ENCODE measurements at places on chromosomes 1 and 21.

GRCh38 chr1:169648709-169649108 is 18.8 kb upstream of the SELP start:
- no peak for DNase-seq

GRCh38 chr1:16145030-16145661 is 10.7 kb downstream of the EPHA2 start:
- DNase-seq = no peak

DNA sequence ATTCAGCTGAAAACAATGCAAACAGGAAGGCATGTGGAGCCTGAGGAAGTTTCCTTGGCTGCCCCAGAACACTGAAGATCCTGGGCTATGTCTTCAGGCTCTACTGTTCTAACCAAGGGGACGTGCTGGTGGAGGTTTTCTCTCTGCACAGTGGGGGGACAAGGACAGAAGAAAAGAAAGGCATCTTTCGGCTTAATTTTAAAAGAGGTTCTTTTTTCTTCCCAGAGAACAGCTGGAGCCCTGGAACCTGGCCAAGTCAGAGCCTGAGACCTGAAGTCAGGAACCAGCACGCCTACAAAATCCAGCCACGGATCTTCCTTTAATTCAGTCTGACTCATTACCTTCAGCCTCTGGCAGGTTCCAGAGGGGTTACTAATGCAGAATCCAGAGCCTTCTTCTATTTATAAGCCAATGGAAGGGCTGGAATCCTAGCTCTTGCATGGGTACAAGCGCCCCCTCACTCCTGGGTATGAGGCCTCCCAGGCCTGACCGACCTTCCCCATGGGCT is 19.8 kb downstream of the CTNNBIP1 start:
- DNase-seq = no peak

DNA sequence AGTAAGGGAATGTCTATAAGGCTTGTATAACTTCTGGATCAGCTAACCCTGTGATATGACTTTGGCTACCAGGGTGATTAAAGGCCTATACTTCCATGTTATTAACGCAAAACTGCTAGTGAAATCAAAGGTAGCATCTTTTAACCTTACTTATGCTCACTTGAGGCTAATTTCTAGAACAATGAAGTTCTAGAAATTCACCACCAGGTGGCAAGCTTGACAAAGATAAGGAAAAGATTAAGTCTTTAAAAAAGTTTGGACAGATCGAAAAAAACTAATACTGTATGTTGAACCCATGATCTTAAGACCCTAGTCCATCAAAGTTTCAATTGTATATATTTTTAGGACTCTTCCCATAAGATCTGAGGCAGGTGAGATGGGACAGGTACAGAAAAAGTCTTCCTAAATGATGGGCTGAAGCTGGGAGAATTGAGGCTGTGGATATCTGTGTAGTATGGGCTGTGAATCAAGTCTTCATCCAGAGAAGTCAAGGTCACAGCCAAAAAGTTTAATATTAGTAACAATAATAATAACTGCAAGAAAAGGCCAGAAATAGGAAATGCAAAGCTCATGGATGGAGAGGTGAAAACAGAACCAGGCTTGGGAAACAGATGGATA is 18.8 kb downstream of the KYAT3 start:
- no peak for DNase-seq

- no peak for DNase-seq
These were observed 251.5 kb downstream of the PTPRC start for GRCh38 chr1:198890214-198890930.

DNA sequence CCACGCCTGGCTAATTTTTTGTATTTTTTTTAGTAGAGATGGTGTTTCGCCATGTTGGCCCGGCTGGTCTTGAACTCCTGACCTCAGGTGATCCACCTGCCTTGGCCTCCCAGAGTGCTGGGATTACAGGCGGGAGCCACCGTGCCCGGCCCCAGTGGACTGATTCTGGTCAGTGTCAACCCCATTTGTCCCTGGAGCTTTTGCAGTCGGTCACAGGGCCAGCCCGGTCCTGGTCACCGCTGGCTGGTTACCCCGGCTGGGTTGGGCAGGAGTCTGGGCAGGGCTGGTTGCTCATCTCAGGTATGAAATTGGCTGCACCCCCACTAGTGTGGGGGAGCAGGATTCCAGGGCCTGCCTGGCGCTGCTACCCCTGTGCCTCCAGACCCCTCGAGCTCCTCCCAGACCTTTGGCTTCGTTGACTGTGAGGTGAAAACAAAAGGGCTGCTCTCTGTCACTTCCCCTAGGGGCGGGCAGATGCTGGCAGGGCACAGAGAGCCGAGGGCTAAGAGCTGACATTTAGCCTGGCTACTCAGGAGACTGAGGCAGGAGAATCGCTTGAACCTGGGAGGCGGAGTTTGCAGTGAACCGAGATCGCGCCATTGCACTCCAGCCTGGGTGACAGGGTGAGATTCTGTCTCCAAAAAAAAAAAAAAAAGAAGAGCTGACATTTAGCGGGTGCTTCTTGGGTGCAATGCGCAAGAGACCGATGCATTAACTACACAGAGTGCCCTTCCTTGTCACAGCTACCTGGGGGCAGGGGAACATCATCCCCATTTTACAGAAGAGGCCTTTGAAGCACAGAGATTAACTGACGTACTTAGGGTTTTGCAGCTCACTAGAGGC is 10.6 kb downstream of the TNFRSF1B start:
- no peak for DNase-seq

DNA sequence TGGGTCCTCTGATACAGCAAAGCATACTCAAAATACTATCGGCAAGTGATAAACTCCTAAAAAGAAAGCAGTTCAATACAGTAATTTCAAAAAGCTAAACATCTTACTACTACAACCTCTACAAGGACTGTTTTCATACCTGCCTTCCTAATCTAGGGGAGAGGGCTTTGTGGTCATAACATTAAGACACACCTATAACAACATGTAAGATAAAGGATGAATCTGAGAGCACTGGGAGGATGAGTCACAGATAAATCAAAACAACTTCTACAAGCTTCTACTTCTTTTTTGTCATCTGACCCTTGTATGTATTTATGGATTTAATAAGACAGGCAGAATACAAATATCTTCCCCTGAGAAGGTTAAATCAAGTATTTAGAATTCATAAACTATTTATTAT is 40.0 kb downstream of the LTN1 start:
- no peak for DNase-seq

DNA sequence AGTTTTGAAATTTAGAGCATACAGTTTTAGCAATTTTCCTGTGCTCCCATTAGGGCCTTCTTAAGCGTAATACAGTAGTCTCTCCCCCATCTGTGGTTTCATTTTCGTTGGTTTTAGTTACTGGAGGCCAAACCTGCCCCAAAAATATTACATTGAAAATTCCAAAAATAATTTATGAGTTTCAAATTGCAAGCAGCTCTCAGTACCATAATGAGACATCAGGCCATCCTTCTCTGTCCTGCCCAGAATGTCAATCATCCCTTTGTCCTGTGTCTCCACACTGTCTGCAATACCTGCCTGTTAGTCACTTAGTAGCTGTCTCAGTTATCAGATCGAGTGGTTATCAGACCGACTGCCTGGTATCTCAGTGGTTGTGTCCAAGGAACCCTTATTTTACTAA is 45.4 kb downstream of the ADSS2 start:
- no peak for DNase-seq

All from SK-N-MC (cell line).